ENCODE measurements at places on chromosomes 13 and 19. TPM values are rescaled to one million over a fixed set of nuclear protein-coding genes. Genes with fewer than 3 reads are reported as not detected.

DNA sequence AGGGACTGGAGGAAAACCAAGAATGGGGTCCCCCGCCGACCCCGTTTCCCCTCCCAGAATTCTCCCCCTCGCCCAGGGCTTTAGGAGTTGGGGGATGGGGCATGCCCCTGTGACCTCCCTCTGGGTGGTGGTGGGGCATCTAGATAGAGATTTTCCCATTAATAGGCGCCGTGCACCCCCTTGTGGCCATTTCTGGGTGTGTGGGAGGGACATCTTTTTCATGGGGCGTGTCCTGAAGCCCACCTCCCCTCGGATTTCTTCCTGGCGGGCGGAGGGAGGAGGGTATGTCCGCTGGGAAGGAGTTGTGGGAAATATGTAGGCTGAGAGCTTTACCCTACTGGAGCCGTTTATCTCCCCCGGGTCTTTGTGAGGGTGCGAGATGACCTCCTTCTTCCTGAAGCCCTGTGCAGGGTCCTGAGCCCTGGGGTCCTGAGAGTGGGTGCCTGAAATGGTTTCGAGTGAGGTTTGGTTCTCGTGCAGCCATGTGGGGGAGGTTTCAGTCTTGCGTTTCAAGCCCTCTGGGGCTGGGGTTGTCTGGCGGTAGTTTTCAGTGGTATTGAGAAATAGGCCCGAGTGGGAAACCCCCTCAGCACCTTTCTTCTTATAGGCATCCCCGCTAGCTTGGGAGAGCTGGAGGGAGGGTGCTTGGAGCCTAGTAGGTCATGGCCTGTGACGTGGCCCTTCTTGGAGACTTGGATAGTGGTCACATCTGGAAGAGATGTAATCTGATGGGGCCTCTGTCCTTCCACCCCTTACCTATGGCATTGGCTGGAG is 1.0 kb downstream of the PRMT1 start:
- DNase-seq, result peak; percentile 76

DNA sequence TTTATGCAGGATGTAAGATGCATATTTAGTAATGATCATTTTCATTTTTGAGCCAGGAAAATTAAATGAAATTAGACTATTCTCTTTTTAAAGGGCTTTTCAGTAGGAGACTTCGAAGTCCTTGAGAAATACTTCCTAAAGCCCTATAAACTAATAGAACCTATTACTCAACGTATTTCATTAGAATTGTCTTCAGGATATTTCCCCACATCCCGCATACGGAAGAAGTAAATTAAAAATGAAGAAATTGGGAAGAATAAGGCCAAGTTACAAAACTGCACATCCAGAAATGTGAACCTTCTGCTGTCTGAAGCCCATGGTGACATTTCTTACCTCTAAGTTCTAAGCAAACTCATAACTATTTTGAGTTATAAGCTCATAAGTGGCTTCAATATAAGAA is 66.5 kb downstream of the RXFP2 start:
- DNase-seq, result no peak

DNA sequence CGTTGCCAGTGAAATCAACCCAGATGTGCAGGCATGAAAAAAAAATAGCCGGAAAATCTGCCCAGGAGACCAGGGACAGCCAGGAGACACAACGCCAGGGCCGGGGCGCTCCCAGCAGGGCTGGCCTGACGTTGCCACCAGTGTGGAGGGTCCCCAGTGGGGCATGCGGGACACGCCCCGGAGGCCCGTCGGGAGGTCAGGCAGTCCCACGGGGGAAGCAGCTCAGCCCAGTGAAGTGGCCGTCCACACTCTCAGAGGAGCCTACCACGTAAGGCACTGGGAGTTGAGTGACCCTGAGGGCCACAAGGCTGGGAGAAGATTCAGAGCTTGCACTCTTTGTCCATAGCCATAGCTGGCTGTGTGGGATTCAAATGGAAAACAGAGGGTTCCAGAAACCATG is 53.2 kb upstream of the GAS6 start:
- peak; percentile 16 for DNase-seq

- DNase-seq, result peak; percentile 44
Measured at GRCh38 chr13:75480671-75481175, 1.2 kb downstream of the TBC1D4 start.

- peak; percentile 39 for DNase-seq
Measured at GRCh38 chr19:1767464-1767933, 14.2 kb downstream of the ONECUT3 start.

DNA sequence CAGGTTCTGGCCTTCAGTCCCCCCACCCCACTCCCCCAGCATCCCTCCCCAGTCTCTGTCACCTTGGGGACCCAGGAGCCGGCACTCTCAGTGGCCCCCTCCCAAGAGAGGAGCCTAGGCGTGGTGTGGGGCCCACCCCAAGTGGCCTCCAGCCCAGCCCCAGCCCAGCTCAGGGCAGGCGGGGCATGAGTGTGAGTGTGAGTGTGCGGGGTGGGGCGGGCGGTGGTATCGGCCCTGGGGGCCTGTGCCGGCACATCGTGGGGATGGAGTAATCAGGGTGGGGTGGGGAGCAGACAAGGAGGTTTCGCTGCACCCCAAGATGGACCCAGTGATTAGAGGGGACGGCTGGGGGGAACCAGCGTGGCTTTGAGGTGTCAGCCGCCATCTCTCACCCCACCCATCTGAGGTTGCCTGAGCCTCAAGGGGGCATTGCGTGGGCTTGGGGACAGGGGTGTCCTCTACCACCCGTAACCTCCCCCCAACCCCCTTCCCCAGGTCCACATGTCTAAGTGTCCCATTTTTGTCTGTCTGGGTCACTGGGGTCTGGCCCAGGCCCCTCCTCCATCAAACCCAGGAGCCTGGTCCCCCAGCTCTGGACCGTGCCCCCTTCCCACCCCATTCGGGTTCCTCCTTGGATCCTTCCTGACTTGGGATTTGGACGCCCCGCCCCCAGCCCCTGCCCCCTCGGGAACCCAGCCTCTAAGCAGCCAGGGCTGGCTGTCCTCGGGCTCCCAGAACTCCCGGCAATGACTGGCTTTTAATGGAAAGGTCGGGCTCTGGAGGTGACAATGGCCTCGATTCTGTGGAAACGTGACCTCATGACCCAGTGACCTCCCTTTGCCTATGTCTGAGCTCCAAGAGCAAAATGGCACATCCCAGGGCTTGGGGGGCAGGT is 6.9 kb upstream of the SULT2B1 start:
- no peak for DNase-seq

DNA sequence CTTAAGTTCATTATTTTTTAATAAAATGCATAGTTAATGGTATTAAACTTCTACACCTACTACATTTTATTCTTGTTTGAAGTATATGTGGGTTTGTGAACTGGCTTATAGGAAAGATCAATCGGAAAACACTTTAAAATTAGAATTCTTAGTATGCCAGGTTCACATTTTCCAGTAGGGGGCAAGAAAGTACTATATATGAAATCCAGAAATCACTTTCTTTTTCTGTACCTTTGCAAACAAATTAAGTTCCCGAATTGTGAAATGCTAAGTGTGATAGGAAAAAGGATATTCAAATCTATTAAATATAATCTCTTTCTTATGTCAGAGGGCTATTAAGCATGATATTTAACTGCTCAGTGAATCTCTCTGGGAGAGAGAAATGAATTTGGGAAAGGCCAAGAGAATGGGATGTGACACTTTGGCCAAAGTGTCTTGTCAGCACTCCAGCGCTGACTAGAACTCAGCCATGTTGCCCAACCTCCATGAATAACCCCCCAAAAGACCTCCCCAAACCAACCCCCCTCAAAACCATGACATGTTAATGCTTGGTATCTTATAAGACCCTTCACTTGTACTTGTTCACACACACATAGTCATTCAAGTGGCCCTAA is 122.6 kb upstream of the SLC10A2 start:
- DNase-seq, result no peak

The OR10H1 gene
- total RNA-seq, result not detected

The LILRB4 gene
- not detected for total RNA-seq

DNA sequence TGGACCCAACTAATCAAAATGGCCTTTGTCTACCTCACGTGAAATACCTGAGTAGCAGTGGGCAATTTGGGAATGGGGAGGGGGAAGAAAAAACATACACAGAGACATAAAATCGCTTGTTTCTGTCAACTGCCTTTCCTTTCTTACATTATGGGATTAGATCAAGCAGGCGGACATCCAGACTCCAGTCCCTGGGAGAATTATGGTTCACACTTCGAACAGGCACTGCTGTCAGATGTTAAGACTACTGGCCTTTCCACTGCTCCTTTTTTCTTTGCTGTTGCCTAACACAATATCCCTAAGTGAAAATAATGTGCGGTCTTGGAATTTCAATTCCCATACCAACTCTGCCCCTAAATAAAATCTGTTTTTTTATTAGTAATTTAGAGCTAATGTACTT is 1719.7 kb upstream of the SLC10A2 start:
- DNase-seq, result no peak

- no peak for DNase-seq
Measured at GRCh38 chr19:6568816-6569215, 22.1 kb downstream of the CD70 start.

- DNase-seq, result no peak
Measured at GRCh38 chr19:47097396-47098201, 16.0 kb downstream of the ZC3H4 start.

- peak; percentile 91 for DNase-seq
Measured at GRCh38 chr19:46717034-46717715, at the start of gene PRKD2. Gene PRKD2, minus strand, starts transcription at chr19:46717114. Its CDS starts 744 bp downstream, at chr19:46716370.

- DNase-seq, result no peak
Measured at GRCh38 chr13:86020351-86021002, 221.3 kb upstream of the SLITRK6 start.

DNA sequence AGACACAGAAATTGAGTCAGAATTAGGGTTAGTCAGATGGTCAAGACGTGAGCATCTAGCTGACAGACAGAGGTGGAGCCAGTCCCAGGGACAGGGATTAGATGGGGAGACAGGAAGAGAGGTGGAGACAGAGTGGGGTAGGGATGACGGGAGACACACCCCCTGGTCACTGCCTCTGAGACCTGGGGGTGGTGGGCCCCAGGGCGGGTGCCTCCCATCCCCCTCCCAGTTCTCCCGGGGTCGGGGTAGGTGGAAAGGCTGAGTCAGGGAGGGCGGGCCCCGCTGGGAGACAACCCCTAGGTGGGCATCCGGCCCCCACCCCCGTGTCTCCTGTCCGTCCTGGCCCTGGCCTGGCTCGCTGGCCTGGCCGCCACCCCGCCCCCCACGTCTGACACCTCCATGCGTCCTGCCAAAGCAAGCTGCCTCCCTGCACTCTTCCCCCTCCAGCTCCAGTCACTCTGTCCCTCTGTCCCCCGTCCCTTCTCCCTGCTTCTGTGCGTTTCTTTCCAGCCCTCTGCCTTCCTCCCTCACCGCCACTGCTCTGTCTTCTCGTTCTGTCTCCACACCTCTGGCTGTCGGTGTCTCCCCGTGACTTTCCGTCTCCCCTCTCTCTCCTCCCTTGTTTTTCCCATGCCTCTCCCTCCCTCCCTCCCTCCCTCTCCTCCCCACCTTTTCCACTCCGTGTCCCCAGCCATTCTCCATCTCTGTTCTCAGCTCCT is 15.1 kb downstream of the CCDC97 start:
- peak; percentile 88 for DNase-seq

- DNase-seq, result no peak
Measured at GRCh38 chr19:917323-918151, at the start of gene KISS1R. Gene KISS1R, plus strand, starts transcription at chr19:917333. Its CDS starts 170 bp downstream, at chr19:917503.

The ANKLE1 gene
- 1.6 TPM for total RNA-seq

DNA sequence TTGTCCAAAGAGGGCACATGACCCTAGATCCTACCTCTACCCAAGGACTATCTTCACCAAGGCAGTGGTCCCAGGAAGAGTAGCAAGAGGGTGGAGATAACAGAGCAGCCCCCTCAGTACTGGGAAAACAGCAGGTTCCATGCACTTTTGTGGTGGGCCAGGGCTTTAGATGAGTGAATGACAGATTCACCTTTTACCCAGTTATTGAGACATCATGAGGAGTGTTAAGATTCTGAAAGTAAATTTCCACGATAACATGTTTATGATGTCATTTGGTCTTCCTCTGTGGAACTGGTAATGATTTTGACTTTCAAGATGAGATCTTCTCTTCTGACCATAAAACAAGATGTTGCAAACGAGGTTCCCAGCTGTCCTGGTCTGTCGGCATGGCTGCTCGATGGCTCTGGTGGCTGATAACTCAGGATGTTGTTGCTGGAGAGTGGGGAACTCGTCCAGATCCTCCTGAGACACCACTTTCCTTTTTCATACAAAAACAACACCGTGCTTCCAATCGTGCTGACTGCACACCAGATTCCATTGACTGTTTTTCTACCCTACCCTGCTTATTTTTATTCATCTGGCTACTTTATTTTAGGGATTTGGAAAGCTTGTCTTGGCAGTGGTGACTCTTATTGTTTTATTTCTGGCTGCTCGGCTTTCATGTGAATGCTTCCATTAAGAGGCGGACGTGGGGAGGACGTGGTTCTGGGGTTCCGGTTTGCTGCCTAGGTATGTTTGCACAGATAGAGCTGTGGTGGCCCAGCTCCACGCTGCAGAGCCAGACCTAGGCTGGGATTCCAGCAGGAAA is 88.5 kb downstream of the LRCH1 start:
- no peak for DNase-seq

DNA sequence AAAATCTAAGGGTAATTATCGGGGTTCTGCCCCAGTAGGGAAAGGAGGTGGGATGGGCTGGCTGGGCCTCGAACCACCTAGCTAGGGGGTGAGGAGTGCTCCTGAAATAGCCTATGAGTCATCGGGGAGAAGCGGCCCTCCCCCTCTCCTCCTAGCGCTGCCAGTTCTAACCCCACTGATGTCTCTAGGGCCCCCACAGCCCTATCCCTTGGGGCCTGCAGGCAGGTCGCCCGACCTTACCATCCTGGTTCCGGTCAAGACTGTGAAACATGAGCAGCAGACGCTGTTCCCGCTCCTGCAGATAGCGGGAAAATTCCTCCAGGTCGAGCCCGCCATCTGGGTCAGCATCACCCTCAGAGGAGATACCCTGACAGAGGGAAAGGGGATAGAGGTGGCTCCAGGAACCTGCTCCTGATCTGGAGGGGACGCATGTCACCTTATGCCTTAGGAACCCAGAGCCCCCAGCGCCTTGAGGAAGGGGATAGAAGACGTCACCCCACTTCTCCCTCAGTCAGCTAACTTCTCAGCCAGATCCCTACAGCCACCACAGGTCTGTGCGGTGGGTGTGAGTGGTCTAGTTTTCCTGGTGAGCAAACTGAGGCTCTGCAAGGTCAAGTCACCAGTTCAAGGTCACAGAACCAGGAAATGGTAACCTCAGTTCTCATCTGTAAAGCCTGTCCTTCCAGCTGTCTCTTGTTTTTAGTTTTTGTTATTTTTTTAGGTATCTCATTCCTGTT is 1.5 kb downstream of the SLC25A23 start:
- DNase-seq, result peak; percentile 27

GRCh38 chr19:18771328-18772242 is 19.5 kb downstream of the COMP start:
- no peak for DNase-seq
